ENCODE measurements at places on chromosomes 3 and 15. TPM values are rescaled to one million over a fixed set of nuclear protein-coding genes. Genes with fewer than 3 reads are reported as not detected.

- DNase-seq, result no peak
- peaks cover 49% of the 10 kb centered on the region for H3K27me3 ChIP-seq
- no peak overlapping the region for H3K27ac ChIP-seq
- no peaks in the 10 kb centered on the region for H3K36me3 ChIP-seq
- no peaks in the 10 kb centered on the region for H3K4me1 ChIP-seq
These were observed 8.4 kb downstream of the GMNC start for GRCh38 chr3:190854062-190854461.

The TP63 gene
- 0.46 TPM for total RNA-seq

- DNase-seq, result no peak
- peaks cover 56% of the 10 kb centered on the region for H3K27me3 ChIP-seq
- peak overlapping the region; percentile 58 for H3K4me3 ChIP-seq
- H3K4me1 ChIP-seq, result peaks cover 13% of the 10 kb centered on the region
- H3K36me3 ChIP-seq, result peaks cover 6% of the 10 kb centered on the region
- H3K27ac ChIP-seq, result no peak overlapping the region
These were observed 251.1 kb downstream of the TJP1 start for GRCh38 chr15:29570948-29571791.

DNA sequence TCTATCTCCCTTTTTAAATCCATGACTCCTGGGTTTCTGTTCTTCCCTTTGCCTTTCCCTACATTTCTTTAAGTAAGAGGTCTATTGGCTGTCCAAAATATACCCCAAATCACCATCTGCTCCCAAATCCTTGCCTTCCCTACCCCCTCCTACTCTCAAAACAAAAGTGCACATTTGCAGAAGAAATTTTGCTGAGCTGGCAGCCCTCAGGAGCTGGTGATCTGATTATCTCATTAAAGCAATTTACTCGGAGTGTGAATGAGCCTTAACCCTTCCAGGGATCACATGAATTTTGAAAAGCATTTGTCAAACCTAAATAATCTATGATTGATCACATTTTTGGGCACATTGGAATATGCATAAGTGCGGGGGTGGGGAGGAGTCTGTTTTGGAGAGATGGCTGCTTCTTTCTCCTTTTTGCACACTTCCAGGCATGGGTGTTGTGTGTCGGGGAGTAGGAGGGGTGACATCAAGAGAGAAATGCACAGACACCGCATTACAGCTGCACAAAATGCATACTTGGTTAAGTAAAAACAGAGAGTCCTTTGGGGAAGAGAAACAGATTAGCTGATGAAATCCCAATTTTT, 892.6 kb downstream of the TUSC7 start:
- peaks cover 9% of the 10 kb centered on the region for H3K4me1 ChIP-seq
- no peak overlapping the region for H3K4me3 ChIP-seq
- no peak overlapping the region for H3K27ac ChIP-seq
- H3K36me3 ChIP-seq, result no peaks in the 10 kb centered on the region
- DNase-seq, result no peak

DNA sequence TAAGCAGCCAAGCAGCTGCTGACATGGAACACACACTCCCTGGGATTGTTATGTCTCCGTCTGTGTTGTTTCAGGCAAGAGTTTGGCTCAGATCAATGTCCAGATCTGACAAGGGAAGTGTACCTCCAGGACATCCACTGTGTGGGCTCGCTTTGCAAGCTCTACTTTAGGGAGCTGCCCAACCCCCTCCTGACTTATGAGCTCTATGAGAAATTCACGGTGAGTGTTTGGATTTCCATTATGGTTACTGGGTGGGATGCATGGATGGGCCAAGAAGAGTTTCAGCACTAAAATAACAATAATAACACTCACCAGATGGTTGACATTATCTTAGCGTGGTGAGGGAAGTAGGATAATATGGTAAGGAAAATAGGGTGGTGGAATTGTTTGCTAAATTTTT, 74.1 kb downstream of the ARHGAP31 start:
- H3K36me3 ChIP-seq, result peaks cover 15% of the 10 kb centered on the region
- H3K4me1 ChIP-seq, result peaks cover 21% of the 10 kb centered on the region
- H3K27ac ChIP-seq, result no peak overlapping the region
- H3K4me3 ChIP-seq, result no peak overlapping the region

GRCh38 chr3:18044971-18045880, 302.8 kb upstream of the TBC1D5 start:
- no peaks in the 10 kb centered on the region for H3K27me3 ChIP-seq
- H3K4me3 ChIP-seq, result no peak overlapping the region
- no peaks in the 10 kb centered on the region for H3K4me1 ChIP-seq
- H3K36me3 ChIP-seq, result peaks cover 5% of the 10 kb centered on the region
- DNase-seq, result no peak
- no peak overlapping the region for H3K27ac ChIP-seq

The CCR8 gene
- total RNA-seq, result not detected

DNA sequence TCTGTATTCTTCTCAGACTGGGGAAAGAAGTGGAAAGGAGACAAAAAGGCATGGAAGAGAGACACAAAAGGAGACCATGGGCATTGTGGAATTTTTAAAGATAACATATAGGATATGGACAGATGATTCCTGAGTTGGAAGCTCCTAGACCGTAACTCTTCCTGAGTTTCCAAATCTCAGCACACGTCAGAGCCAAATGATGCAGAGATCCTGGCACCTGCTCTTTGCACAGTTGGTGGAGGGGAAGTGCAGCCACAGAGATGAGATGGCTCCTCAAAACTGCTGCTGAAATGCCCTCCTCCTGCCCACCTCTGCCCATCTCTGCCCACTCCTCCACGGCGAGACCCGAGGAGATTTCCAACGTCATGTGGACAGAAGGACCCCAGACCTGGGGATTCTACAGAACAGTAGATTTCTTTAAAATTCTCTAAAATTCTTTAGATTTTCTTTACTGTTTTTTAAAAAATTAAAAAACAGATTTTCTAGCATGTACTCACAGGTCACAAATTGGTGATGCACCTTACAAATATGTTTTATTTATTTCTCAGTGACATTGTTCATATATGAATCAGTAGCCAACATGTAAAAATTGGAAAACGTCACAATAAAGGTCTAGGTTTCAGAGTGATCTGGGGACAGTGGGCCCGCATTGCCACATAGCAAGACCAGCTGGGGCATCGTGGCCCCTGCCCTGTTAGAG, 8.1 kb downstream of the CPN2 start:
- H3K27ac ChIP-seq, result no peak overlapping the region
- H3K36me3 ChIP-seq, result no peaks in the 10 kb centered on the region
- H3K4me1 ChIP-seq, result peaks cover 9% of the 10 kb centered on the region
- DNase-seq, result no peak
- H3K27me3 ChIP-seq, result peaks cover 27% of the 10 kb centered on the region

The PCOLCE2 gene
- total RNA-seq, result 9.3 TPM

The DCUN1D1 gene
- total RNA-seq, result 52.6 TPM

The HCN4 gene
- total RNA-seq, result 0.05 TPM

- no peak for DNase-seq
- H3K36me3 ChIP-seq, result no peaks in the 10 kb centered on the region
- H3K27me3 ChIP-seq, result no peaks in the 10 kb centered on the region
These were observed 6.5 kb downstream of the MCTP2 start for GRCh38 chr15:94237903-94238302.

DNA sequence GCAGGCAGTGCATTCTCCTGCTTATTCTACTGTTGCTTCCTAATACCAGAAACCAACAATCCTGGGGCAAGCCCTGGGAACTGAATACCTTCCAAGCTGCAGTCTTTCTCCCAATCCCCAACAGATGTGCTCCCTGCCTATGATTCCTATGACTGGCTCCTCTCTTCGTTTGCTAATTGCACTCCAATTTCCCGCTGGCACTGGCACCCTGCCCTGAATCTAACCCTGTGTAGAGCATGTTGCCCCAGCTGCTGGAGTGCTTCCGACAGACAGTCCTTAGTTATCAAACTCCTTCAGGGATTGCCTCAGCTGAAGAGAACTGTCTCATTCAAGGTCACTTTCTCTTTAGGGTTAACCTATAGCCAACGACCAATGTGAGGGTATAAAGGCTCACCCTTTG, 214.1 kb downstream of the NECTIN3 start:
- no peak overlapping the region for H3K27ac ChIP-seq
- H3K4me3 ChIP-seq, result no peak overlapping the region
- H3K4me1 ChIP-seq, result no peaks in the 10 kb centered on the region
- H3K27me3 ChIP-seq, result no peaks in the 10 kb centered on the region
- no peaks in the 10 kb centered on the region for H3K36me3 ChIP-seq

- peak; percentile 49 for DNase-seq
- no peaks in the 10 kb centered on the region for H3K27me3 ChIP-seq
- no peaks in the 10 kb centered on the region for H3K36me3 ChIP-seq
- peak overlapping the region; percentile 90 for H3K27ac ChIP-seq
These were observed 56.9 kb upstream of the FLNB start for GRCh38 chr3:57951066-57951882.

The RPL35A gene
- total RNA-seq, result 675 TPM

DNA sequence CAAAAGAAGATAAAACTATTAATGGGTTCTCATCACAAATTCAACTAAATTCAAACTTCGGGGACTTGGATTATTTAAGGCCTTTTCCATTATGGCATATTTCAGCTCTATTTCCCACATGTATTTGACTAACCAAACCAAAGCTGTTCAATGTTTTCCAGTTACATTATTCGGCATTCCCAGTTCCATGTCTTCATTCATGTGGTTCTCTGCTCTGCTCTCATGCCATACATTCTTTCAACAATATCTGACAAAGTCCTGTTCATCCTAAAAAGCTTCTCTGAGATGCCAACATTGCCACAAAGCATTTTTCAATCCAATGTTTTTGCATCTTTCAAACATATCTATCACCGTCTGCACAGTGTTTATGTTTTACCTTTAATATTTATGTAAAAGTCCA, 141.4 kb downstream of the GREM1 start:
- H3K4me1 ChIP-seq, result peaks cover 86% of the 10 kb centered on the region
- peak overlapping the region; percentile 86 for H3K27ac ChIP-seq
- H3K27me3 ChIP-seq, result no peaks in the 10 kb centered on the region

DNA sequence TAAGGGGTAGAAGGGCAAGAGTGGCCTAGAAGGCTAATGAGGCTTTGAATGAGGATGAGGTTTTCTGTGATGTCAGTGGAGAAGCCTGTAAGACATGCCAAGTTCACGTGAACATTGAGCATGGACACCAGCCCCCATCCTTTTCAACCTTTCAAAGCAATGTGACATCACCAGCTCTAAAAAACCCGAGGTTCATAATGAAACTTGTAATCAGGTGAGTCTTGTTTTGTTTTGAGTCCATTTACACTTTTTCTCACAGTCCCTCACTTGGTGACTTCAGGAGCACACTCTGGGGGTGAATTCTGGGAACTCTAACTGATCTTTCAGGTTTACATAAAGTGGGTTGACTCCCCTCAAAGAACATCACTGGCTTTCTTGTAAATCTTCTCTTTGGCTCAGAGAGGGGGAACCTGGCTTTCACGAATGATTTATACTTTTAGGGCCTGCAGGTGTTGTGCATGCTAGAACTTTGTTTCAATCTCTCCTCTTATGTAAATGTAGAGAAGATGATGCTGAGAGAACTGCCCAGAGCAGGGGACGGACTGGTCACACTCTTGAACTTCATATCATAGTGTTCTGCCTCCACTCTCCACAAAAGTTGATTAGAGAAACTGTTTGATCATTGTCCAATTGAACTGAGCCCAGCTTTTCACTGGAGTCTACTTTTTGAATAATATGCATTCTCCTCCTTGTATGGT, 224.7 kb upstream of the SATB1 start:
- H3K4me1 ChIP-seq, result no peaks in the 10 kb centered on the region
- H3K27me3 ChIP-seq, result peaks cover 11% of the 10 kb centered on the region
- H3K27ac ChIP-seq, result no peak overlapping the region
- H3K36me3 ChIP-seq, result no peaks in the 10 kb centered on the region
- no peak for DNase-seq
- H3K4me3 ChIP-seq, result no peak overlapping the region

The THAP10 gene
- 2.2 TPM for total RNA-seq

The TMEM45A gene
- total RNA-seq, result 72.3 TPM

The PAQR9 gene
- total RNA-seq, result not detected

DNA sequence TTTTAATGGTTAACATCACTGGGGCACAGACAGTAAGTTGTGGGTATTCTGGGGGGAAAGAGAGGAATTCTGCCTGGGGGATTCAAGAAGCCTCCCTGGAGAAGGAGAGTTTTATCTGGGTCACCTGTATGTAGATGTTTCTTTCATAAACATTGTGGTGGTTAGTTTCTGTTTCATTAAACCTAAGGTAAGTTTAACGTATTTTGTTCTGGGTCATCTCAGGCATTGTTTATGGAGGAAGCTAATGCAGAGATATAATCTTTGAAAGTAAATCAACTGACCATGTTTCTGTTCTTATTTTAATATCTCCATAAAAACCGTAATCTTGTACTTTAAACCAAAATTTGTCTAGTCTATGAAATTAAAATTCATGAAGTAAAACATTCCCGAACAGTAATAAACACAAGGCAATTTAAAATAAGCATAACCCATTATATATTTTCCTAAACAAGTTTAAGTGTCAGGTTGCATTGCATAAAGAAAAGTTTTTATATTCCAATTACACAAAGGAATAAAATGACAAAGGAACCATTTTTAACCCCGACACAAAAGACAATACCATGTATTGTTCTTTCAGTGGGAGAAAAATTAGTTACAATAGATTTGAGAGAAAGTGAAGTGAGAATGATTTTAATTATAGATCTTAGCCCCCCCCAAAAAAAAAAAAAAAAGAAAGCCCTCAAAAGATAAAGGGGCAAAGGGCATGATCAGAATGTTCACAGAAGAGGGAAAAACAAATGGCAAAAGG, 274.6 kb upstream of the TBL1XR1 start:
- no peaks in the 10 kb centered on the region for H3K36me3 ChIP-seq
- H3K27me3 ChIP-seq, result no peaks in the 10 kb centered on the region
- no peak overlapping the region for H3K4me3 ChIP-seq
- DNase-seq, result no peak

GRCh38 chr15:79989682-79990081, 18.7 kb upstream of the BCL2A1 start:
- no peak overlapping the region for H3K27ac ChIP-seq
- peaks cover 13% of the 10 kb centered on the region for H3K27me3 ChIP-seq
- H3K4me1 ChIP-seq, result no peaks in the 10 kb centered on the region
- H3K36me3 ChIP-seq, result no peaks in the 10 kb centered on the region

DNA sequence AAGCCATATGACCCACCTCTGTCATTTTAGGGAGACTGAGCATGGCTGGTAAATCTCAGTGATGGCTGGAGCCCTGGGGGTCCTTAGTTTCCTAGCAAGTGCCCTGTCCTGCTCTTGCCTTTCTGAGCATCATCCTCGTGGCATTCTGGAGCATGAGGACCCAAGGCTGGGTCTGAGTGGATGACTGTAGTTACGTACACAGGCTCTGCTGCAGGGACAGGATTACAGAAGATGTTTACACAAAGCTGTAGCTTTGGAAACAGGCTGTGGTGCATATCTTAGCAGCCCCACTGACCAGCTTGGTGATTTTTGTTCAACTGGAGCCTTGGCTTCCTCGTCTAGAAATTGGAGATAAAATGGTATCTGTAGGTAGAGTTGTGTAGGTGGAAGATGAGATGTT, 272.9 kb upstream of the CTDSPL start:
- no peaks in the 10 kb centered on the region for H3K27me3 ChIP-seq
- H3K4me1 ChIP-seq, result peaks cover 3% of the 10 kb centered on the region
- no peak for DNase-seq
- H3K4me3 ChIP-seq, result no peak overlapping the region

DNA sequence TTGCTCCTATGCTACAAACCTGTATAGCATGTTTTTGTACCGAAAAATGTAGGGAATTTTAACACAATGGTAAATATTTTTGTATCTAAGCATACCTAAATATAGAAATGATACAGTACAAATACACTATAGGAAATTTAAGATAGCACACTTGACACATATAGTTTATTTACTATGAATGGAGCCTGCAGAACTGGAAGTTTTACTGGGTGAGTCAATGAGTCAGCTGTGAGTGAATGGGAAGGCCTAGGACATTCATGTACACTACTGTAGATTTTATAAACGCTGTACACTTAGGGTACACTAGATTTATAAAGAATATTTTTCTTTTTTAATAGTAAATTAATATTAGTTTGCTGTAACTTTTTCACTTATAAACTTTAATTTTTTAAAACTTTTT, 707.7 kb upstream of the EPHA6 start:
- no peak overlapping the region for H3K4me3 ChIP-seq
- H3K27me3 ChIP-seq, result no peaks in the 10 kb centered on the region
- no peaks in the 10 kb centered on the region for H3K36me3 ChIP-seq
- DNase-seq, result no peak
